ENCODE measurements at places on chromosomes 7 and 10.

DNA sequence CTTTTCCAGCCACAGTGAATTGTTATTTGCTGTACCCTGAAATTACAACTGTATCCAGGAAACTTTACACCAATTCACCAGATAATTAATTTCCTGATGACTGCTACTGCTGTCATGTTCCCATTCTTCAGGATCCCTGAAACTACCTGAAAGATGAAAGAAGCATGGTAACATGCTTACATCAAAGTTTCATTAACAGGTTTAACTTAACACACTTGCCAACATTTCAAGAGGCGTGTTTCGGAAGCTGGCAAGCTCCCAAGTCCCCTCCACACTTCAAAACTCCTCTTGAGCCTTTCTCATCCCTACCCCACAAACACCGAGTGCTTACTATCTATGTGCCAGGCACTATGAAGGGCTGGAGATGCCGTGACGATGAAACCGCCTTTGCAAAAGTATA is 88.6 kb downstream of the MPP7 start:
- no peak for DNase-seq

DNA sequence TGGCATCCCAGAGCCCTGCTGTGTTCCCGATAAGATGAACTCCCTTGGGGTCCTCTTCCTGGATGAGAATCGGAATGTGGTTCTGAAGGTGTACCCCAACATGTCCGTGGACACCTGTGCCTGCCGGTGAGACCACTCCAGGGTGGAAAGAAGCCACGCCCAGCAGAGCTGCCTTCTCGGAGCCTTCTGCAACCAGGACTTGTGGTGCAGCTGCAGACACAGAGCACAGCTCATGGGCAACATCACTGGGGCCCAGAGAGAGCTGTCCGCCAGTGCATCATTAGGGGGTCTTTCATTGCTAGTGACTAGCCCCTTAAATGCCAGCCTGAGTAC is 9.6 kb upstream of the GDF2 start:
- DNase-seq = no peak

DNA sequence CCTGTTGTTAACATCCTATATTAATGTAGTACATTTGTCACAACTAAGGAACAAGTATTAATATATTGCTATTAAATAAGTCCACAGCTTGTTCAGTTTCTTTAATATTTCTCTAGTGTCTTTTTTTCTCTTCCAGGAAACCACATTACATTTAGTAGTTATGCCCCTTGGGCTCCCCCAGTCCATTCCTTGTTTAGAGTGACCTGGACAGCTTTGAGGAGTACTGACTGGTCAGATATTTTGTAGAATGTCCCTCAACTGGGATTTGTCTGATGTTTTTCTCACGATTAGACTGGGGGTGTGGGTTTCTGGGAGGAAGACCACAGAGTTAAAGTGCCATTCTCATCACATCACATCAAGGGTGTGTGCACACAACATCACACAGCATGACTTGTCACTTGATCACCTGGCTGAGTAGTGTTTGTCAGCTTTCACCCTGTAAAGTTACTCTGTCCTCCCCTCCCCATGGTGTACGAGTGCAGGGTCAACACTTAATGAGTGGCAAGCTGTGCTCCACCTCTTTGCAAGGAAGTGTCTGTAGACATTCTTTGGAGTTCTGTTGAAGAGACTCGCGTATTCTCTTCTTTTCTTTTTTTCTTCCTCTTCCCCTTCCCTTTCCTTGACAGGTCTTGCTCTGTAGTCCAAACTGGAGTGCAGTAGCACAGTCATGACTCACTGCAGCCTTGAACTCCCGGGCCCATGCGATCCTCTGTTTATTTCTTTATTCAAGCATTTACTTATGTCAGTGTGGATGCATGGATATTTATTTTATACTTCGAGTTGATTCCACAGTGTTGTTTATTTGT is 10.2 kb downstream of the LMTK2 start:
- DNase-seq = no peak

DNA sequence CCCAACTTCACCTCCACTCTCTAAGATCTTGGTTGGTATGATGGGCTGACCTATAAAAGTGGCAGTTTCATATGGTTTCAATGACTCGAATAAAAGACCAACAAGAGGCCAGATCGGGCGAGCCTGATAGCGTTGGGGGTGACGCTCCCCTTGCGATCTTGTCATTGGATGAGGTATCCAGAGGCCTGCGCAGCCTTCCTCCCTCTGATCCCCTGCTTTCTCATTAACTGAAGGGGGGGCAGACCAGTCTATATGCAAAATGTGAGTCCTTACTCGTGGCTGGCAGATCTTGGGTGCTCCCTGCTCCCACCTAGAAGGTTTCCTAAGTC is 937 bp upstream of the COBL start:
- no peak for DNase-seq

DNA sequence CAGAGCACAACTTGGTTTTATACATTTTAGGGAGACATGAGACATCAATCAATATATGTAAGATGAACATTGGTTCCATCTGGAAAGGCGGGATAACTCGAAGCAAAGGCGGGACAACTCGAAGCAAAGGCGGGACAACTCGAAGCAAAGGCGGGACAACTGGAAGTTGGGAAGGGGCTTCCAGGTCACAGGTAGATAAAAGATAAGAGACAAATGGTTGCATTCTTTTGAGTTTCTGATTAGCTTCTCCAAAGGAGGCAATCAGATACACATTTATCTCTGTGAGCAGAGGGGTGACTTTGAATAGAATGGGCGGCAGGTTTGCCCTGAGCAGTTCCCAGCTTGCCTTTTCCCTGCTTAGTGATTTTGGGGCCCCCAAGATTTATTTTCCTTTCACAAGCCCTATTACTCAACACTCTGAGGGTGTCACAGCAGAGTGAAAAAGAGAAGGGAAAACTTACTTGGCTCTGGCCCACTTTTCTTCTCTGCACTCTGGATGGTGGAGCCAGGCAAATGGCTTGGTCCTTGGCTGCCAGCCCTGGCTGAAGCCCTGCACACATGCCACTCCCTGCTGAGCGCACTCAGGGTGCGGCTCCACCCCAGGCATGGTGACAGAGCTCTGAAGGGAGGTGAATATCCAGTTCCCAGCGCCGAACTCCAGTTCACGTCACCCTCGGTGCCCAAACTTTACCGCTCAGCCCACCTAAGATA is 46.7 kb downstream of the PARD3 start:
- DNase-seq = no peak

DNA sequence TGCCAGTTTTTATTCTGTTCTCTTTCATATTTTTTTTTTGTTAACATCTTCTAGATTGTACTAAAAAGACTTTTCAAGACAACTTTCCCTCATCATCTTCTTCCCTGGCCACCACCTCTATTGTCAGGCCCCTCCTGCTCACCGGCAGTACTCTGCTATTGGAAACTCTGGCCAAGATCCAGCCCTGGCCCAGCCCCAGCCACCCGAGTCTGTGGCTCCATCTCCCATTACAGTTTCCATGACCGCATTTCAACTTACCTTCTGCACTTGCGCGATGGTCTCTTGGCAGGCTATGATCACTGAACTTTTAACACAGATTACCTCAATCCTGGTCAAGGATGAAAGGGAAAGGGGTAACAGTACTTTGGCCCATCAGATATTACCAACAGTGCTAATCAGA is 137.7 kb upstream of the POM121L12 start:
- DNase-seq = no peak

GRCh38 chr7:42319631-42320030 is 82.6 kb upstream of the GLI3 start:
- DNase-seq = no peak

All from inflammatory macrophage treated with lipopolysaccharide for 4 hours (primary cell).